SW 1271 (cell line): ENCODE measurements at places on chromosomes 6 and 20.
A peak's percentile ranks its signal among the peaks of the same experiment; 100 is the strongest.

DNA sequence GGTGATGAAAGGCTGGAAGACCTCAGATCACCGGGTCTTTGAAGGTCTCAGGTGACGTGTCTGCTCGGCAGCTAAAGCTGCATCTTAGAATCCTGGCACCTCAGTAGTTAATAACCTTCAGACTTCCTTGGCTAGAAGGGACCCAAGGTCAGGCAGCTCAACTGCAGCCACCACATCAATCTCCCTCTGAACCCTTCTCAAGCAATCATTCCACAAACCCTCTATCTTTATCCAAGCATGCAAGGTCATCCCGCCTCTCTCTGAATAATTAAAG is 16.7 kb upstream of the TLDC2 start:
- no peak for DNase-seq

GRCh38 chr6:129239825-129240491 is 357.0 kb downstream of the LAMA2 start:
- no peak for DNase-seq

DNA sequence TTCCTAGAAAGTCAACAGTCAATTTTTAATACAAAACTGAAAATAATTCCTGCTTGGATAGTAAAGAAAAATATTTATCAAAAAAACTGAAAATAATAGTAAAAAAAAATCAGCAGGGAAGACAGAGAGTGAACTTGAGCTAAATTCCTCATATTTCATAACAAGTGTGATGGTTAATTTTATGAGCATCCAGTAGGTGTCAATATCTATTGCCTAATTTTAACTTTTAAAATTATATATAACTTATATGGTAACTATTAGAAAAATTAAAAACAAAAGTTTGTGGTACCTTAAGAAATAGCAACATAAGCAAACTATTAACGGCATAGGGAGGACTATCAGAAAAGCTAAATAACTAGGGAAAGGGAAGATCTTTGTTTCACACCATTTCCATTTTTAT is 2.1 kb downstream of the EPM2A start:
- DNase-seq, result no peak

DNA sequence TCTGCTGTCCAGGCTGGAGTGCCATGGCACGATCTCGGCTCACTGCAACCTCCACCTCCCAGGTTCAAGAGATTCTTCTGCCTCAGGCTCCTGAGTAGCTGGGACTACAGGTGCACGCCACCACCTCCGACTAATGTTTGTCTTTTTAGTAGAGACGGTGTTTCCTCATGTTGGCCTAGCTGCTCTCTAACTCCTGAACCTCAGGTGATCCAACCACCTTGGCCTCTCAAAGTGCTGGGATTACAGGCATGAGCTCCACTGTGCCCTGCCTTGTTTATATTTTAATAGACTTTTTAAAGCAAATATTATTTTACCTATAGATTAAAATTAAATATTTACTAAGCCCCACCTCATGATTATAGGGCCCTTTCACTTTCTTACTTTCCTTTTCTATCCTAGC is 483.2 kb upstream of the EPHA7 start:
- DNase-seq, result no peak

DNA sequence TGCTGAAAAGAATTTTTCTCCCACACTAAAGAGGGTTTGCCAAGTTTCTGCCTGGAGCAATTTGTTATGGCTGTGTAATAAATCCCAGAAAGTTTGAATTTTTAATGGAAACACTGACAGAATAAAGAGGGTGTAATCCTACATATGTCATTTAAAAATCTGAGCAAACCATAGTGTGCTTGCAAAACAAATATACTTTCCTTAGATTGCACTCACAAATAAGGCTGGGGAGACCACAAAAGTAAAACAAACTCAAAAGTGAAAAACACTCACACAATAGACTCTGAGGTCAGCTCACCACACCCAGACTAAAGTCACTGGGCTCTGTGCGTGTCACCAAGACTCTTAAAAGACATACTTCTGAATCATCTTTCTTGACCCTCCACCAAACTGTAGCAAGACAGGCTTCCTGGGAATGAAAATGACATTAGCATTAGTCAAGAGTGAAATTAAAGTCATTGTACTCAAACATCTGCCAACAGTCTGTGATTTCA is 4.8 kb upstream of the ATXN1 start:
- peak; percentile 97 for DNase-seq

DNA sequence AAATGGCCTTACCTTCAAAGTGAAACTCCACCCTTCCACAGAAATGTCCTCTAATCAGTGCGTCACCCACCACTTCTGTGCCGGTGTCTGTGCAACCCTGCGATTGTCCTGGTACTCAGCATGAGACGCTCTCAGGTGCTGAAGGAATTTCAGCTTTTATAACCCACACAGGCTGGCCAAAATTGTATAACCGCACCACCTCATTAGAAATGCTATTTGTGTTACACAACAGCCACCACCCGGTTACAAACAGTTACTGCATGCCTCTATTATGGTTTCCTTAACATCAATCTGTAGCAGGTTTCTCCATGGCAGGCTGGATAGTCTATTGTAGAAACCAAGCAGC is 51.5 kb downstream of the SLC23A2 start:
- DNase-seq, result no peak

DNA sequence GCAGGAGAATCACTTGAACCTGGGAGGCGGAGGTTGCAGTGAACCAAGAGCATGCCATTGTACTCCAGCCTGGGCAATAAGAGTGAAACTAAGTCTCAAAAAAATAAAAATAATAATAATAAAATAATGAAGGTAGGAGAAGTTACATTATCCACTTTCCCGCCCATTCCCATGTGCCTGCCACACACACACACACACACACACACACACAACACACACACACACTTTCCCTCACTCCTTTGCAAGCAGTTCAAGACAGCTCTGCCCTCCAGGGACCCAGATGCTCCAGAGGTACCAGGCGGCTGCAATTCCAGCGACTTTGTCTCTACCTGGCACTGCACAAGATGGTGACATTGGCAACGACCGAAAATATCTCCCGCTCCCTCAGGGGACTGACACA is 224.8 kb upstream of the JARID2 start:
- DNase-seq, result no peak

DNA sequence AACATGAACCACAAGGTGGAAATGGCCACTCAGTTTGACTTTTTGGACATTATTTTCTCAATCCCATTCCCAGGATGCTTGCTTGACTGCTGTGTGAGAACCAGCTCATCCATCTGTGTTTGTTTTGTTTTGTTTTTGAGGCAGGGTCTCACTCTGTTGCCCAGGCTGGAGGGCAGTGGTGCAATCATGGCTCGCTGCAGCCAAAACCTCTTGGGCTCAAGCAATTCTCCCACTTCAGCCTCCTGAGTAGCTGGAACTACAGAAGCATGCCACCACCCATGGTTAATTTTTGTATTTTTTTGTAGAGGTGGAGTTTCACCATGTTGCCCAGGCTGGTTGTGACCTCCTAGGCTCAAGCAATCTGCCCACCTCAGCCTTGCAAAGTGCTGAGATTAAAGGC is 166.0 kb upstream of the CDH4 start:
- DNase-seq, result no peak

DNA sequence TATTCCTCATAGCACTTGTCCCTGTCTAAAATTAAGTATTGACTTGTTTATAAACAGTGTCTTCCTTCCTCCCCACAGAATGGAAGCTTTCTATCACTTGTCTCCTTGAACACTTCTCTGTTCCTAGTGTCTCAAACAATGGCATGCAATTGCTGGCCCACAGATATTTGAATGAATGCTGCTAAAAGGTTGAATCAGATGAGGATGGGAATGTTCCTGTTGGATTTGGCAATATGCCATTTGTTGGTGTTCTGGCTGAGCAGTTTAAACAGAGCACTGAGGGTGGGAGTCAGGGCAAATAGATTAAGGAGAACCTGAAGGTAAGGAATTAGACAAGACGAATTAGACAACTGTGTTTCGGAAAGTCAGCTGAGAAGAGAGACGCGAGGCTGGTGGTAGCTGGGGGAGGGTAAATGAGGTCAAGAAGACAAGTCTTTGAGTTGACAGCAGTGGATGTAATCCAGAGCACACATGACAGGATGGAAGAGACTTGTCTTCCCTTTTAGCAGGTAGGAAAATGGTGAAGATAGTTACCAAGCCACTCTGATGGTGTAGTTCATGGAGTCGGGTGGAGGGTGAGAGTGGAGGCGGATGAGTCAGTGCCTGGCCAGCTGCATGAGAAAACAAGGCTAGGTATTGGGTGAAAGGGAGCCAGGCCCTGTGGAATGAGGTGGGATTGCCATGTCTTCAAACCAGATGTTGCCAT is 58.3 kb upstream of the GNRH2 start:
- no peak for DNase-seq

GRCh38 chr6:32149092-32149755 is 2.5 kb downstream of the PRRT1 start:
- no peak for DNase-seq

DNA sequence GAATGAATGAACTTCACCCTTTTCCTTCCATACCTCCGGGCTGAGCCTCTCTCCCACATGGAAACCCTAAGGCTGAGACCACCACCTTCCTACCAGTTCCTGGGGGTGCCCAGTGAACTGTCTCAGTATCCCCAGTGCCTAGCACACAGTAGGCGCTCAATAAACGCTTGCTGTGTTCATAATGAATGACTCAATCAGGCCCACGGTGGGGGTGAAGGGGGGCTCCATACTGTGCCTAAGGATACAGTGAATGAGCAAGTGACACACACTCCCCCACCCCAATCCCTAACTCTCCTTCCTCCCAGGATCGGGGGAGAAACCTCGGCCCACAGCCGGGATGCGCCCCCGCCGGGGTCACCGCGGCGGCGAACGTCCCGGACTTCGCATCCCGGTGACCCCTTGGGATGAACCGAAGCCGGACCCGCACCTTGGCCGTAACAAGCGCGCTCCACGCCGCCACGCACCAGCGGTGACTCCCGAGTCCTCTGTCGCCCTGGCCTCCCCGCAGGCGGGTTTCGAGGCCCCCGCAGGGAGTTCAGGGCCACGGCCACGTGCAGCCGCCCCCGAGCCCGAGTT is 592 bp downstream of the KCNG1 start:
- no peak for DNase-seq

- no peak for DNase-seq
These were observed 109.4 kb upstream of the KCNG1 start for GRCh38 chr20:51132279-51132678.

- DNase-seq, result no peak
These were observed 24.4 kb downstream of the TBC1D20 start for GRCh38 chr20:437787-438486.

DNA sequence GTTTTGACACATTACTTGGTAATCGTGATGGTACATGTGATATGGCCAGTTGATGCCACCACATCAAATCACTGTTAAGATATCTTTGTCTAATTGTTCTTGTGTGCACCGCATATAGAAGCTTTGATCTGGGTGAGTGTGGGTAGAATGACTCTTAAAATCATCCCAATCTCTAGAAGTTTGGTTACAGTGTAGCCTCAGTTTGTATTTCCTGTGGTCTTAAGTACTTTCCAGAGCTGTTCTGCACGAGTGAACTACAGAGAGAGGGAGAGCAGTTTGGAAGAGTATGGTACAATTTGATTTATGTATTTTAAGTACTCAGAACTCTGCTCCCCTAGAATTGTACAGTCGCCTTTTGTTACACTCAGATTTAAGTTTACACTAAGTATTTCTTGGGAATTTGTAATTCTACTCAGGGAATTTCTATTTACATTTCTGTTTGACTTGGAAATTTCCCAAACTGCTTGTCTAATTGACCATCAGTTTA is 37.5 kb downstream of the SNX9 start:
- no peak for DNase-seq

- no peak for DNase-seq
These were observed 29.3 kb downstream of the GMPR start for GRCh38 chr6:16267428-16268263.

DNA sequence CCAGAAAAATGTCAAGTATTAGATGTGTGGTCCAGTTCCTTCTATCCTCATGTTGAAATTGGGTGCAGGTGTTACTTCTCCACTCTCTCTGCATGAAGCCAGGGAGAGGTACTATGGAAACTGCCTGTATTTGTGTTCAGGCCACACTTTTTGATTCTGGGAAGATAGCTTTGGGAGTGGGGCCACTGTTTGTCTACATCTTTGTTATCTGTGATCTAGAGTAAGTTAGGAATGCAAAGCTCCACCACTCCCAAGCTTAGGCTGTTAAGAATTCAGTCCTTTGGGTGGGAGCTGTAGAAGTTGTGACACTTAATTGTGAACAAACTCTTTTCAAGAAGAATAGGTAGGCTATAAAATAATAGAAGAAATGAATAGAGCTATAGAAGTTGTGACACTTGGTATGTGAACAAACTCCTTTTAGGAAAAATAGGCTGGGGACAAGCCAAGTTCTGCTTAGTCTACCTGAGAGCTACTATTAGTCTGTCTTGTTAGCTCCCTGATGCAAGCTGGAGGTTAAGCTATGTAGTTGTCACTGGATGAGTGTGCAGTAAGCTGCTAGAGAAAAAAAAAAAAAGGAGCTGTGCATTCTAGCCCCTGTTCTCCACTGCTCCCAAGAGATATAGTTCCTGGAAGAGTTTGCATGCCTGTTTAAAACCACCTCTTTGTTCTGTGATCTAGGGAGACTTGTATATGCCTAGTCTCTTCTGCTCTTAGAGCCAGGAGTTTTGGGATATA is 7.1 kb upstream of the GFRAL start:
- DNase-seq, result no peak

- no peak for DNase-seq
These were observed 91.3 kb upstream of the ADGRF1 start for GRCh38 chr6:47133230-47134000.

GRCh38 chr6:163872335-163872734 is 457.8 kb downstream of the QKI start:
- DNase-seq, result no peak

DNA sequence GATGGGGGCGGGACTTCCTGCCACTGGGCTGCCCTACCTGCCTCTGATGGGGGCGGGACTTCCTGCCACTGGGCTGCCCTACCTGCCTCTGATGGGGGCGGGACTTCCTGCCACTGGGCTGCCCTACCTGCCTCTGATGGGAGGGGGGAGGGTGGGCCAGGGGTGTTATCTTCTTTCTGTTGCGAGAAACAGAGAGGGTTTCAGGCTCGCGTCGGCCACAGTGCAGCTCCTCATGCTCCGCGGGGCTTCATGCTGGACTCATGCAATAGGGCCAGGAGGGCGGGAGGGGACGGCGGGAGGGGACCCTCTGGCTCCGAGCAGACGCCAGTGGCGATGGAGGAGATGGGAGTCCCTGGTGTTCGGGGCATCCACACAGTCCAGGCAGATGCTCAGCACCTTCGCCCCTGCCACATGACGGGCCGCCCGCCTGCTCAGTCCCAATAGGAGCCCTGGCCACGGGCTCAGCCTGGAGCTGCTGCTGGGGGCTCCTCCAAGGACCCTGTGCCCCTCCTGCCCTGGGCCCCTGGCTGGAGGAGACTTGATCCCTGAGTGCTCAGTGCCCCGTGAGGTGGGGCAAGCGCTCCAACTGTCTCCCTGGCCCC is 48.8 kb upstream of the CHRNA4 start:
- DNase-seq, result no peak

DNA sequence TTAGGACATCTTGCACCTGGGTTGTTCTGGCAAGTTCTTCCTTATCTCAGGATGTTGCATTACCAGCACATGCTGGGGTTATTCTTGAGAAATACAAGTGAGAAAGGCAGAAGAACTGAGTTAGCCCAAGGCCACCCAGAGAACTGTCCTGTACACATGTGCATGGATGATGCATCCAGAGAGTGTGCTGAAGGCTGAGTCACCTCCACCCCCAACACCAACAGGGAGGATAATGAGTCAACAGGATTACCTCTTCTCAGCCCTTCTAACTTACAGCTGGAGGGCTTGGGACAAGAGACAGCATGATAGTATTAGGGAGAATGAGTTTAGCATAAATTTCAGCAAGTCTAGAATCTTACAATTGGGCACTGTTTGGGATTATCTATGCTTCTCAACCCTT is 8.5 kb downstream of the SCGN start:
- no peak for DNase-seq

GRCh38 chr6:167148021-167148420 is 9.8 kb downstream of the GPR31 start:
- no peak for DNase-seq
